CD4-positive, alpha-beta memory T cell (primary cell): ENCODE measurements at places on chromosomes 2 and 18. TPM values are rescaled to one million over a fixed set of nuclear protein-coding genes. Genes with fewer than 3 reads are reported as not detected.

- H3K27ac ChIP-seq: no peak overlapping the region
- H3K36me3 ChIP-seq: no peaks in the 10 kb centered on the region
- no peaks in the 10 kb centered on the region for H3K4me1 ChIP-seq
- H3K27me3 ChIP-seq: no peaks in the 10 kb centered on the region
Observed at GRCh38 chr18:37684183-37684582, 118.6 kb upstream of the CELF4 start.

DNA sequence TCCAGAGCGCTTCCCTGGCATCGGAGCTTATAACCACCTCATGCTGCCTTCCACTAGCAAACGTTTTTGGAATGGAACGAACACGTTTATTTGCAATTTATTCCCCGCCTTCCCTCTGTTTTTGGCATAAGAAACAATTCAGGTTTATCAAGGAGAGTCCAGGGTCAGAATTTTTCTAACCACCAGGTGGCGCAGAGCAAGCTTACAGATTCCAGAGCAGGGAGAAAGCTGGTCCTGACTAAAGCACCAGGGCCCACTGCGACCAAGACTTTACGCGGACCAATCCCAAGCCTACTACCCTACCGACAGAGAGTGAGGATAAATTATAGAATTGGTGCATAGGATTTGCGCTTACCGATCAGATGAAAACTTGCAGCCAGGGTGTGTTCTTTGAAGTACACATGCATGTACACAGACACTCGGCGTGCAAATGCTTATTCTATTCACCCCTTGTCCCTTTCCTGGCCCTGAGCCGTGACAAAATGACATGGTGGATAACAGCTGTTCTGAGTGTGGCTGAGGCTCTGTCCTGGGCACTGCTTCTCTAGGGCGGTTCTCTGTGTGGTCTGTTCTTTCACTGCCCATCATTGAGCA, 34.7 kb downstream of the NAPG start:
- peaks cover 5% of the 10 kb centered on the region for H3K4me1 ChIP-seq
- H3K4me3 ChIP-seq: no peak overlapping the region
- H3K27ac ChIP-seq: no peak overlapping the region
- DNase-seq: no peak
- H3K27me3 ChIP-seq: no peaks in the 10 kb centered on the region

DNA sequence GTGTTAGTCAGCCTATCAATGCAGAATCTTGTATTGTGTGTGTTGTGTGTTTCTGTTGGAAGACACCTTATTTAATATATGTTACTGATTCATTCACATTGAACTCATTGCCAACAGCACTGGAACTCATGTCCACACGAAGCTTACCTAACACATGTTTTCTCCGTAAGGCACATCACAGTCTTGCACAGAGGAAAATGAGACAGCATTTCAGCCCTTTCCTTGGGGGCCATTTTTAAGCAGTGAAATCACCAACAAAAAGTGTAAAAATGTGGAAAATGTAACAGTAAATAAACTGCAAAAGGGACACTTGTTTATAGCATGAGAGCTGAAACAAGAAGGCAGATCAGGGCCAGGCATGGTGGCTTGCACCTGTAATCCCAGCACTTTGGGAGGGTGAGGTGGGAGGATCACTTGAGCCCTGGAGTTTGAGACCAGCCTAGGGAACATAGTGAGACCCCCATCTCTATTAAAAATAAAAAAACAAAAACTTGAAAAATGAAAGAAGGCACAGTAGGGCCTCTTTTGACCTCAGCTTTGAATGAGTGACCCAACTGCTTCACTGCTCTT, 306.0 kb downstream of the MYCN start:
- no peaks in the 10 kb centered on the region for H3K36me3 ChIP-seq
- H3K27ac ChIP-seq: no peak overlapping the region
- no peak for DNase-seq
- no peaks in the 10 kb centered on the region for H3K4me1 ChIP-seq
- H3K27me3 ChIP-seq: no peaks in the 10 kb centered on the region

DNA sequence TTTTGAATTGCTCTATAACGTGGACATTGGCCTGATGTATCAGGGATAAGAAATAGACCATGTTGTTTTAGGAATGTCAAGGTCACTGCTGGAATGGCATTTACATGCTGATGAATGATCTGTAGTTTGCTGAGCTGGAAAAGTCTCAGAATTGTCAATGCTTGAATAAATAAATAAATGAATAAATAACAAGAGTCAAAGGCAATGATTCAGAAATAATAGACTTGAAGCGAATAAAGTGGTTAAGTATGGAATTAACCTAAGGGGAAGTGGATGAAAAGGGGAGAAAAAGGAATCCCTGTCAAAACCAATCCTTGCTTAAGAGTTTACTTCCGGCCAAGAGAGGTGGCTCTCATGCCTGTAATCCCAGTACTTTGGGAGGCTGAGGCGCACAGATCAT, 1620.0 kb downstream of the SUCLG1 start:
- no peak overlapping the region for H3K27ac ChIP-seq
- H3K4me1 ChIP-seq: no peaks in the 10 kb centered on the region
- H3K4me3 ChIP-seq: no peak overlapping the region
- no peak for DNase-seq
- no peaks in the 10 kb centered on the region for H3K27me3 ChIP-seq
- no peaks in the 10 kb centered on the region for H3K36me3 ChIP-seq

The C2orf92 gene
- total RNA-seq: 13.0 TPM

The PHOSPHO2 gene
- 7.4 TPM for total RNA-seq

The CDK15 gene
- not detected for total RNA-seq

The DLGAP1 gene
- 0.67 TPM for total RNA-seq
